ENCODE measurements at places on chromosomes 13 and 19.
A peak's percentile ranks its signal among the peaks of the same experiment; 100 is the strongest.

GRCh38 chr13:71149046-71149445 is 718.0 kb downstream of the DACH1 start:
- DNase-seq: no peak

DNA sequence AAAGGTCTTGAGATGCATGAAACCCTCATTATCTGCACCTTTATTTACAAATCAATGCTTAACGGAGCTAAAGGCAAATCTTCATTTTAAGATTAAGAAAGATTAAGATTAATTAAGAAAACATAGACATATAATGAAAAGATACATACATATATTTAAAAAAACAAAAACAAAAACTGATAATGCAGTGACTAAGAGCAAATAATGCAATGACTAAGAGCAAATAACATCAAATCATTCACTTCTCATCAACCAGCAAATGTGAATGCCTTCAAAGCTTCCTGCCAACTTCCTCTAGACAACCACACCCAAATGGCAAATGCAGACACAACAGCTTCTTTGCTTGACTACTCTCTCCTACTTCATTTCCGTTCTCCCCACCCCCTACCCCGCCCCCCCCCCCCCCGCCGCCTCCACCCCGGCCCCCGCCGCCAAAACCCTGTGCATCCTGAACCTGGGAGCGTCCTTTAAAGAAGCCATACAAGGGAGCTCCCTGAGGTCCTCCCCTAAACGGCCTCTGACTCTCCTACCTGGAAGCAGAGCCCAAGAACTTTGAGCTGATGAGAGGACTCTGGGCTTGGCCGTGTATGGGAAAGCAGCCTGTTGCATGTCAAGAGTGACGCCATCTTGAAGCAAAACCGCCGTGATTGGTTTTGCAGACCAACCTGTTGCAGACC is 24.5 kb downstream of the TEX101 start:
- DNase-seq: no peak

- DNase-seq: no peak
Measured at GRCh38 chr19:54662730-54663129, at the start of gene LILRB4. TSS of gene LILRB4 (plus strand) at chr19:54662985. CDS start at chr19:54663034, 49 bp downstream.

DNA sequence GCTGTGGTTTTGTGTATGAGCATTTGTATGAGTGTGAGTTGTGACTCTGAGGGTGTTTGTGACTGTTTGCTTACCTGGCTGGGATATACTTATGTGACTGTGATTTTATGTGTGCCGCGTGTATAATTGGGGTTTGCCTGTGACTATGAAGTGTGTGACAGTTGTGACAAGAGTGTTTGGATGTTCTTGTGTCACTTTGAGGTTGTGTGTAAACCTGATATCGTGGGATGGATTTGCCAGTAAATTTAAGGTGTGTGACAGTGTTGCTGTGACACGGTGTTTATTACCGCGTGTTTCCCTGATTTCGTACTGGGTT is 442 bp downstream of the ZNF420 start:
- peak; percentile 5 for DNase-seq

- no peak for DNase-seq
Measured at GRCh38 chr13:40452741-40453334, 213.6 kb downstream of the FOXO1 start.

DNA sequence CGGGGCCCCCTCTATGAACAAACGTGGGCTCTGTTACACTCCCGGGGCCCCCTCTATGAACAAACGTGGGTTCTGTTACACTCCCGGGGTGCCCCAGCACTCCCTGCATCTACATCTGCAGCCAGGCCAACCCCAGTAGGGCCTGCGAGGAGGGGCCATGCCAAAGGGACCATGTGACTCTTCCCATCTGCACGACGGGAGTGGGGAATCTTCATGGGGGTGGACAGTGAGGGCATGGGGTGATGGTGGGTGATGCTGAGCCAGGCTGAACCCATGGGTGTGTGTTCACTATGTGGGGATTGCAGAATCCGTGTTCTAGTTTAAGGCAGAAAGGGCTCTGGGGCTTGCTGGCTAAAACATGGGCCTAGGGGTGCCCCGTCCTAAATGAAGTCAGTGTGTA is 69.9 kb upstream of the ARHGEF7 start:
- DNase-seq: no peak

GRCh38 chr19:58575183-58576041 is 2.3 kb upstream of the MZF1 start:
- DNase-seq: peak; percentile 89

DNA sequence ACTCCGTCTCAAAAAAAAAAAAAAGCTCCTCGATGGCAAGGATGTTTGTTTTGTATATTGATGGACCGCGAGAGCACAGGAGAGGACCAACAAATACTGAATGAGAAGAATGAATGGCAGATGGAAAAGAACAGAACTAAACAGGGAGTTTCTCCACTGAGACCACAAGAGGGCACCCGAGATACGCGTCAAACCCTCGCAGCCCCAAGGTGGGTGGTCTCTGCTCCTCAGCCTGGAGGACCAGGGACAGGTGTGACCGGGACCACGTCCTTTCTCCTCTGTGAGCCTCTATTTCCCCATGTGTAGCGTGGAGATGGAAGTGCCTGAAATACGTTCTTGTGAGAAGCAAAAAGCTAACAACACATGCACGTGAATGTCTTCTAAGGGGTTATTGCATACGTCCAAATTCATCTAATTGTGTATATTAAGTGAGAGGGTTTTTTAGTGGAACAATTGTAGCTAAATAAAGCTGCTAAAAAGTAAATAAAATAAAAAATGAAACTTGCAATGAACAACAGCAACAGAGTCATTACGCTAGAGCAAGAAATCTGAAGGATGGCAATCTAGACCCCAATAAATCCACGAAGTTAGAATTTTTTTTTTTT is 8.3 kb upstream of the CDC42EP5 start:
- DNase-seq: peak; percentile 52

DNA sequence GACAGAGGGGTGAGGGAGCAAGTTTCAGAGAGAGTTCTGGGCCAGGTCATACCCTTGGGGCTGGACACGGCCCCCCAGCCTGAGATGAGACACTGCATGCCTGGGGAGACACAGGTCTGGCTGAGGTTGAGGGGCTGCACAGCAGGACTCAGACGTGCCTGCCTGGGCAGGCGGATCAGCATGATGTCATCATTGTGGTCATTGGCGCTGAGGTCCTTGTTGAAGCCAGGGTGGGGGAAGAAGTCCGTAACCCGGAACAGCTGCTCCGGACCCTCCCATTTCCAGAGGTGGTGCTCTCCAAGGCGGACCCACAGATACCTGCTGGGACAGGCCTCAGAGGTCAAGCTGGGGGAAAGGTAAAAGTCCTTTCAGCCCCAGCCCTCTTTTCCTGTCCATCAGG is 5.0 kb upstream of the KLK8 start:
- no peak for DNase-seq

GRCh38 chr13:111486801-111487200 is 166.4 kb downstream of the TEX29 start:
- DNase-seq: no peak

- DNase-seq: peak; percentile 87
Measured at GRCh38 chr19:46786236-46787039, 2.0 kb downstream of the SLC1A5 start.

DNA sequence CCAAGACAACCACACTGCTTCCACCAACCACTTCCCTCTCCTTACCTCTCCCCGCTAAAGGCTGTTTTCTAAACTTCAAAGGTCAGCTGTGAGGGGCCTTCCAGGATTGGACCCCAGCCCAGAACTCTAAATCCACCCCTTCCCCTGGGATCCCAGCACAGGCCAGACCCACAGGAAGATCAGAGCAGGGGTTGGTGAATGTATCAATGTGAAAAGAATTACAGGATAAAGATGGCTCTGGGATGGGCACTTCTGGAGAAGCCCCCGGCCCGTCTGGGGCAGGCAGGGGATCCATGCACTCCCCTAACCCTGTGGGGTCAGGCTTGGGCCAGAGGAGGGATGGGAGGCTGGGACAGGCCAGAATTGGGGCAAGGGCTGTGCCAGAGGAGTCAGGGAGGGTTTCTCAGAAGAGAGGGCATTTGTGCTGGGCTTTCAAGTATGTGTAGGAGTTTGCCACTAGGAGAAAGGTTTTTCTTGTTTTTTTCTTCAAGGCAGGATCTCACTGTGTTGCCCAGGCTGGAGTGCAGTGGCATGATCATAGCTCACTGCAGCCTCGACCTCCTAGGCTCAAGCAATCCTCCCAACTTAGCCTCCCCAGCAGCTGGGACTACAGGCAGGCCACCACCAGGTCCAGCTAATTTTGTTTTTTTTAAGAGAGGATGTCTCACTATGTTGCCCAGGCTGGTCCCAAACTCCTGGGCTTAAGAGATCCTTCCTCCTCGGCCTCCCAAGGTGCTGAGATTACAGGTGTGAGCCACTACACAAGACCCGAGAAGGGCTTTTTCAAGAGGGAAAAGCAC is 1.0 kb upstream of the MEF2B start:
- no peak for DNase-seq

DNA sequence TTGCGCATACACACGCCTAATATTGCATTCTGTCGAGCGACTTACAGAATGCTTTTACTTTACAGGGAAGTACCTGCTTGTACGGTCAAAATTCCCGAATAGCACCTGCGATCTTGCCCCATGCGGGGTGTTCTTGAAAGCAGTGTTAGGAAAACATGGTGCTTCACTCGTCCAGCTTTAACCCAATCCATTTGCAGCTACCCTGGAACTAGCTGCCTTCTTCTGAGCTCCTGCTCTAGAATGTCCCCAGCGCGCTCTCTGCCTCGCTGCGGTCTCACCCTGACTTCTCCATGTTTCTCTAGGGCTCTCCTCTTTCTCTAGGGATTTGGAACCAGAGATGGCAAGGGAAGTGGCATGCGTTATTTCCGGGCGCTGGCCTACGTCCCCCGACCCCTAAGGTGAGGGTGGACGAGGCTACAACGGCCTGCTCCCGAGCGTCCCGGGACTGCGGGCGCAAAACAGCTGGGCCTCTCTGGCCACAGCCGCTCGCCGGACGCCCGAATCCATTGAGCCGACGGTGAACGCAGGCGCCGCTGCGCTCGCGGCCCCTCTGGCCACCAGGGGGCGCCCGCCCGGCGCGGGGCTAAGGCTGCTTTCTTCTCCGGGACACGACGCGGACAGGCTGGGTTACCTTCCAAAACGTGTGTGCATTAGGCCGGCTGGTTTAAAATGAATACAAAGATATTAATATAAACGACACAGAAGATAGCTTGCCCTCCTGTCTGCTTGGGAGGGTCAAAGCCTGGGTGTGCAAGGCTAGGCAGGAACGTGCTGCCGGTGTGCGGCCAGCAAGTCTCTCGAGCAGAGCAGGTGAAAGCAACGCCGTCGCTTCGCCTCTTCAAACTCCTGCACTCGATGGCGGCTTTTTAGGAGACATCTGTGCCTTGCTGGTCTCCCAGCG is 1.8 kb upstream of the SPRY2 start:
- peak; percentile 75 for DNase-seq

DNA sequence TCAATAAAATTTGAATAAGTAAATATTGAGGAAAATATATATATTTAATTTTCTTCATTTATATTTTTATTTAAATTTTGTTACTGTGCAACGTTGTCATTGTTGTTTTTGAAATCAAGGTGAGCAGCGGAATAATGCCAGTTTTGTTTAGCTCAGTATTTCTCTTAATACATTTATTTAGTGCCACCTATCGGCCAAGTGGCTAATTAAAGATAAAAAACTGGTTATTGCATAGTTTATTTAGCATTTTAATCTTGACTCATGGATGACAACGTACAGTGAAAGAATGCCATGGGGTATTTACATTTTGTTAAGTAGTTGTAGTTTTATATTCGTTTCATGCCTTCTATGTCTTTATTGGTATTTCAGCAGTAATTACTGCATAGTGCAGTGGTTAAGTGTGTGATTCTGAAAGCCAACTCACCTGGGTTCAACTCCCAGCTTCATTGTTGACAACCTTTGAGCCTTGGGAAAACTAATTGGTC is 265.9 kb downstream of the MYO16 start:
- DNase-seq: no peak

GRCh38 chr13:84973661-84974060 is 825.6 kb downstream of the SLITRK6 start:
- no peak for DNase-seq

DNA sequence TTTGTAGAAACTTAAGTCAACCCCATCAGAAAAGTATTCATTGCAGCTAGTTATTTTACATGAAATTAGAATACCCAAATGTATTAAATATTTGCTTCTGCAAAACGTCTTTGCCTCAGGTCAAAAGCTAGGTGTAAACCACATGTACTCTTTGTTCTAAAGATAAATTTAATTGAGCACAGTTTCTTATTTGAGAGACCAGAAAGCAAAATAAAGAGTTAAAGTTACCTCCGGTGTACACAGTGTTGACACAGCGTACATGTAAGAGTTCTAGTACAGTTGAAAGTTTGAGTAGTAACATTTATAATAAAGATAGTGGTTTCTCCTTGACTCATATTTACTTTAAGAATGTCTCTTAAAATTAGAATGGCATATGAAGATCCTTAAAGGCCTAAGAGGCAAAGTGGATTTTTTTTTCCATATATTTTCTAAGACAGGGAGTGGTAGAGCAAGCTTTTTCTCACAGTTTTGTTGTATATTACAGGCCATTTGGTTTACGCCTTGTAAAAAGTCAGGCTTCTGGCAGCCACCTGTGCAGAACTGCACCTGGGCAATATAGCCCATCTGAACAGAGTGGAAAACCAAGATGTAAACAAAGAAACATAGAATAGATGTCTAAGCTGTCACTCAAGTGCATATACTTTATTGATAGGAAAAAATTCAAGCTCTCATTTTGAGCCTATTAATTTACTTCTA is 2.9 kb downstream of the LRCH1 start:
- DNase-seq: no peak

DNA sequence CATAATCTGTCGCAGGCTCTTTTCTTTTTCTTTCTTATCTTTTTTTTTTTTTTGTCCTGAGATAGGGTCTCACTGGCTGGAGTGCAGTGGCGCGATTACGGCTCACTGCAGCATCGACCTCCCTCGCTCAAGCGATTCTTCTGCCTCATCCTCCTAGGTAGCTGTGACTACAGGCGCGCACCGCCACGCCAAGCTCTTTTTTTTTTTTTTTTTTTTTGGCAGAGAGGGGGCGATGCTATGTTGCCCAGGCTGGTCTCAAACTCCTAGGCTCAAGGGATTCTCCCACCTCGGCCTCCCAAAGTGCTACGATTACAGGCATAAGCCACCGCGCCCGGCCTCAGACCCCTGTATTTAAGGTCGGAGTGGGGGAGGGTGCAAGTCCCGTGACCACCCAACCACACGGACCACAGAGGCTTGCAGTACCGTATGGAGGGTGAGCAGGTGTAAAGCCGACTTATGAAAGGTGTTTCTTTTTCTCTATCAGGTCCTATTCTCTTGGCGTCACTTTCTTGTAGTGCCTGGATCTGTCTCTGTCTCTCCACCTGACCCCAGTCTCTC is 2.0 kb downstream of the PHLDB3 start:
- DNase-seq: no peak

GRCh38 chr13:43933378-43933777 is 53.7 kb downstream of the LACC1 start:
- no peak for DNase-seq

DNA sequence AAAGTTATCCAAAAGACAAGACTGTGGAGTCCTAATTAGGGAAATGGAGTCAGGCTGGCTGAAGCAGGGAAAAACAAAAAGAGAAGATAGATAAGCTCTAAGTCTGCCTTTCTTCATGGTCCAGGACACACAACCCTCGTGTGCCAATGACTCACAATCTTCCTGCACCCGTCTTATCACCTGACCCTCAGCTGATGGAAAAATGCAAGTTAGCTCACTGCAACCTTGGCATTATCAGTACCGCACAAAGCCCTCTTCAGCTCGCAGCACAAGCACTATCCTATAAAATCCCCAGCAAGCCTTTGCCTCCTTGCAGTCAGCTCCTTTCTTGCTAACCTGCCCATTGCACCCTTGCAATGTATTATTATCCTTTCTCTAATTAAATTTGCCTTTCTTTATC is 4.3 kb downstream of the OR7A5 start:
- no peak for DNase-seq

- DNase-seq: no peak
Measured at GRCh38 chr19:15779756-15780476, 7.5 kb upstream of the OR10H5 start.

- DNase-seq: no peak
Measured at GRCh38 chr19:29952646-29953045, 10.6 kb downstream of the URI1 start.

Measured in stimulated activated CD4-positive, alpha-beta T cell treated with anti-CD3 and anti-CD28 coated beads, Interleukin-15, amount 100 ng/mL, for 24 hours (primary cell).